ENCODE measurements at places on chromosomes 7 and 10. TPM values are rescaled to one million over a fixed set of nuclear protein-coding genes. Genes with fewer than 3 reads are reported as not detected.

Gene ATRNL1
- 15.5 TPM for total RNA-seq

Gene KCNK18
- not detected for total RNA-seq

Gene LEP
- 7.4 TPM for total RNA-seq

Gene COL28A1
- 5.4 TPM for total RNA-seq

DNA sequence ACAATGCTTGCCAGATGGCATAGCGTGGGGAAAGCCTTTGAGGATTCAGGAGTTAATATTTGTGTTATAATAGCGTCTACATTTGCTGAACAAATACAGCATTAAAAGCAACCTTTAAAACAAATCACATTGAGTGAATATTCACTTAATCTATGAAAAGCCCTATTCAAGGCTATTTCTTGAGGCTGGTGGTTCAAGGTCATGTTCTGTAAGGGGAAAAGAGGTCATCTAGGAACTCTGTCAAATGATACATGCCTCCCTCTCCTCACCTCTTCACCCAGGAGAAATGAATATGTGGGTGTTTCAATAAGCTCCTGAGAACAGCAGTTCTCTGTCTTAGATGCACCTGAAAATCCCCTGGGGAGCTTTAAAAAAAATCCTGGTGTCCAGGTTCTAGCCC lies 303.0 kb downstream of the ELMO1 start:
- no peak for DNase-seq

DNA sequence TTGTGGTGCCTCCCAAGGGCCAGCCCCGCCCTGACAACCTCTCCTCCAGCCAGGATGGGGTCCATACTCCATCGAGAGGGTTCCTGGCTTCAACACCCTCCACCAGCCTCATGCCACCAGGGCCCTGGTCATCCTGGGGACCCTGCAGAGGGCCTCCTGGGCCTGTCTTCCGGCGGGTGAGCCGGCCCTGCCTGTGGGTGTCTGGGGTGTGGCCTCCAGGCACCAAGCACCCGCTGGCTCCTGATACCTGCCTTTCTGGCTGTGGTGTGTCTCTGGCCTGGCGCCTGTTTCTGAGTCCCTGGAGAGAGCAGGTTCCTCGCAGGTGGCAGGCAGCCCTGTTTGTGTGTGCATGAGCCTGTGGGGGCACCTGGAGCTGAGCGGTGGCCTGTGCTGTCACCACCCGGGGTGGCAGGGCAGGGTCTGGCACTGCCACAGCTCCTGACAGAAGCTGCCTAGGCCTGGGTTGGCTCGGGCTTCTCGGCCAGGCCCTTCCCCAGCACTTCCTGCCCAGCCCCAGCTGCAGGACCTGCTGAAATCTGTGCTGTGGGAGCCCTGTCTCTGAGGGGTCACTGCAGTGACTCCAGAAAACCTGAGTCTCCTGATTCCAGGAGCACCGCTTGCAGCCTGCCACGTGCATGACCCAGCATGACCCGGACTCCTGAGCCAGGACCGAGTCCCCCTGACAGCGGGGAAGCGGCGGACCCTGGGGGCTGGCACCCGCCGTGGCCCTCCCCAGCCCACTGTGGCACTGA lies 18.4 kb downstream of the ADAM8 start:
- no peak for DNase-seq

DNA sequence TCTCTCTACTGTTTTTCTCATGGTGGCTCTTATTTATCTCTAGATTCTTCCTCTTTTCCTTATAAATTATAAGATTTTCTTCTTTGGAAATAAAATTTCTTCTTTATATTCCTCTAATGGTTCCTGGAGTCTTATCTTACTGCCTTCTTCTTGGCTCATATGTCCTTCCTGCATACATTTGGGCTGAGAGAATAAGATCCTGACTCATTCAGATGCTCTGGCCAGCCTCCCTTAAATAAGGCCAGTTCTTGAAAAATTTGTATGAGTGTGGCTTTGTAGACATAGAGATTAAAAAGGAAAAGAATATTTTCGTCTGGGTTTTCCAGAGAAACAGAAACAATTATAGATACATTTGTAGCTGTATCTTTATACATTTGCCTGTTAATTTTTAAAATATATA lies 411.3 kb downstream of the KIF20B start:
- no peak for DNase-seq

DNA sequence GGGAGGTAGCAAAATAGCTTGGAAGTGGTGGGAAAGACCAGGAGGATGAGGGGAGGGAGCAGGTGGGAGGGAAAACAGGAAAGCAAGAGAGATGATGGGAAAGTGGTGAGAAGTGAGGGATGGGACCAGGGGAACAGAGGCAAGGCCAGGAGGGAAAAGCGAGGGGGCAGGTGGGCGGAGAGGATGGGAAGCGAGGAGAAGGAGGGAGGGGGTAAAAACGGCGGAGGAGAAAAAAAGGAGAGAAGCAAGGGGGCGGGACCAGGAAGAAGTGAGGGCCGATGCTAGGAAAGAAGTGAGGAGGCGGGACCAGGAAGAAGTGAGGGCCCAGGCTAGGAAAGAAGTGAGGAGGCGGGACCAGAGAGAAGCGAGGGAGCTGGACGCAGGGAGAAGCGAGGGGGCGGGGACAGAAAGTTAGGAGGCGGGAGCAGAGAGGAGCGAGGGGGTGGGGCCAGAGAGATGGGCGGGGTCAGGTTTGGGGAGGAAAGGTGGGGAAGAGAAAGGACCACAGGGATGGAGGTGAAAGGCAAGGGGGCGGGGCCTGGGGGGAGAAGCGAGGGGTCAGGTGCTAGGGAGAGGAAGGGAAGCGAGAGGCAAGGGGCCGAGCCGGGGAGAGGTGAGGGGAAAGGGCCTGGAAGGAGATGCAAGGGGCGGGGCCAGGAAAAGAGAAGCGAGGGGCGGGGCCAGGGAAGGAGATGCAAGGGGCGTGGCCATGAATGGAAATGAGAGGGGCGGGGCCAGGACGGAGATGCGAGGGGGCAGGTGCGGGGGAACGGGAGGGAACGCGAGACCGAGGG lies 984 bp downstream of the SMURF1 start:
- DNase-seq, result no peak

- DNase-seq, result no peak
Measured at GRCh38 chr10:24383681-24384106, 174.8 kb downstream of the KIAA1217 start.

DNA sequence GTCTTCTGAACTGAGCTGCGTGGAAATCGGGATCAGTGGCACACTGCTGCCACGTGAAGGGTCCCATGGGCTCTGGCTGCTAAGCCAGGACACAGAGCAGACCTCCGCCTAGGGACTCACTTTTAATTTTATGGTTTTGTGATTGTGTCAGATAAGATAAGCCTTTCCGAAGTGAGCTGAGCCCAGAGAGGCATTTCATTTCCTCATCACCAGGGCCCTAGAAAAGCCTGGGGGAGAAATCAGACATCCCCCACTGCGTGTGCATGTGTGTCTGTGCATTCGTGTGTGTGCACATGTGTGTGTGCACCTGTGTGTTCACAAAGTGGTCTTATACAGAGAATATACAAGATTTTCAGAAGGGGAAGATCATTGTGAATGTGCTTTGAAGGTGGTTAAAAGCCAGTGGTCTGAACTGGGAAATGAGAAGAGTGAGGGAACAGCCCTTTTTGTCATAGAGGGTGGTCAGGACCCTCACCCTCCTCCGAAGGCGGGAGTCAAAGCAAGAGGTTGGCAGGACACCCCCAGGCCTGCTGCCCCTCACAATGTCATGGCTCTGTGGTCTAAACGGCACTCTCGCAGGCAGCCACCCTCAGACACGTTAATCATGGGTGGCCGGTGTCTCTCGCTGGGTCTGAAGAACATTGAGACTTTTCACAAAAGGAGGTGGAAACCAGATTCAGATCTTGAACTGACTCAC lies 176.1 kb upstream of the PFKP start:
- no peak for DNase-seq

DNA sequence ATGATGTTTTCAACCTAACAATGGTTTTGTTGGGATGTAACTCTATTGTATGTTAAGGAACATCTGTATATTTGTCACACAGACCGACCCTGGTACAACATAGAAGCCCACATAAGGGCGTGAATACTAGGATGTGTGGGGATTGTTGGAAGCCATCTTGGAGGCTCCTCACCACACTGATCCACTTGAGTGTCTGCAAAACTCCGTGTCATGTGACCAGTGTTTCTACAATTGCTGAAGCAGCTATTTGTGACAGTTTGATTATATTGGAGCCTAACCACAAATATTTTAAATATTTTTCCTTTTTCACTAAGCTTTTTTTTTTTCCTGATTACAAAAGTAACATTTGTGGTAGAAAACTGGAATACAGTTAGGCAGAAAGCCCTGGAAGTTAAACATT lies 27.9 kb downstream of the RALA start:
- no peak for DNase-seq

DNA sequence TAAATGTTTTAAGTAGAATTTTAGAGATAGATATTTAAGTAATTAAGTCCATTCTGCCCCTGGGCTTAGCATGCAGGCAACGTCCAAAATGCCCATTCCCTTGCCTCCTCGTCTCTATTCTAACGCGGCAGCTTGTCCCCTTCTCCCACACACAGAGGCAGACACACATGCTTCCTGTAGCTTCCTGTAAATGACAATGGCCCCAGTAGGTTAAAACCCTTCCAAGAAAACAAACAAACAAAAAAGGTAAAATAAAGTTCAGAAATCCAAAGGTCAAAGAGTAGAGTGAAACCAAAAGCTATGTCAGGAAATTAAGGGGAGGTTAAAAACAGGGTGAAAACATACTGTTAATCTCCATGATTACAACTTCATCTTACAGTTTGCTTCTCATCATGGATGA lies 857.6 kb downstream of the GATA3 start:
- no peak for DNase-seq

DNA sequence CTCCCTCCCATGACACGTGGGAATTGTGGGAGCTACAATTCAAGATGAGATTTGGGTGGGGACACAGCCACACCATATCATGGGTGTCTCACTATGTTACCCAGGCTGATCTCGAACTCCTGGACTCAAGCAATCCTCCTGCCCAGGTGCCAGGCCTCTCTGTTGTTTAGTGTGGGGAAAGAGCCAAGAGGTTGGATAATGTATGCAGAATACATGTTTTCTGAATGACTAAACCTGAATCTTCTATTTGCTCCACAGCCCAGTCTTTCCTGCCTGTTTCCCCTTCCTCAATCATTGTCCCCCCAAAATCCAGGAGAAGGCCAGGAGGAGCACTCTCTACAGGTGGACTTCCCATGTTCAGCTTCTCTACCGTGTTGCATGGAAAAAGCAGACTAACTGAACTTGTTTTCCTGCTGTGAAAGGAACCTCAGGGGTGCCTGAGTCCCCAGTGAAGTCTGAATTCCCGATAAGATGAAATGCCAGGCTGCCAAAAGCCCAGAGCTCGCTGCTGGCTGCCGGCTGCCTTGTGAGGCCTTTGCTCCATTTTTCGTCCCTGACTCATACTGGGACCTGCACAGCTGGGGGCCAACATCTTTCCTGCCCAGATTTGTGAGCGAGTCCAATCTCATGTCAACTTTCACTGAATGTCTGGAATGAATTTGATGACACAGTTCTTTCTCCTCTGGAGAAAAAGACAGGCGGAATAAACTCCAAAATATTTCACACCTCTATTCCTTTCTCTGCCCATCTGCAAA lies 588.0 kb downstream of the CALN1 start:
- no peak for DNase-seq
